ENCODE measurements at places on chromosomes 5 and 9.

DNA sequence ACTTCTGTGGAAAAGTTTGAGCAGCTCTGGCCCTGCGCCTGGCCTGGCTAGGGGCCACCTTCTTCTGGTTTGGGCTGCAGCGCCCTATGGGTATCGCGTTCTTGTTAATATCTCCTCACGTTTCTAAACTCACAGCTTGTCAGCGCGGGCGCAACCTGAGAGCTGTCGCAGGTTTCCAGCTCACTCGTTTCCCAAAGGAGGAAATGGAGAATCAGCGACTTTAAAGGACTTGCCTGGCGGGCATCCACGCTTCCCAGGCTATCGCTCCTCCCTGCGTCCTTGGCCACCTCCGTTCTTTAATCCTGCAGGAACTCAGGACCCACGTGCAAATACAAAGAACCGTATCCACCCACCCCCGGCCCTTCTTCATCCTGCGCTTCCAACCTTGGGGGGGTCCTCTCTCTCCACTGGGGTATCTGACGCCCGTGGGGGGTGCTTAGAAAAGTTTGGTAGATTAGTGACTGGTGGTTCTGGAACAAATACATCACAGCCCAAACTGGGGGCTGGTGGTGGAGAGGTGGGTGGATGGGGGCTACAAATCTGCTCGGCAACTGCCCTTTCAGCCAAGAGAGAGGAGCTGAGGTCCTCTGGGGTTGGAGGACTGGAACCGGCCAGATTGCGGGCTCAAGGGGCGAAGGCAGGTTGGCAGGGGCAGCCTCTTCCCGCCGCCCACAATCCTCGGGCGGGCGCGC lies 578 bp upstream of the PSAT1 start:
- DNase-seq: peak; percentile 68

GRCh38 chr5:139710319-139711066 lies 62.3 kb downstream of the CXXC5 start:
- peak; percentile 80 for DNase-seq

DNA sequence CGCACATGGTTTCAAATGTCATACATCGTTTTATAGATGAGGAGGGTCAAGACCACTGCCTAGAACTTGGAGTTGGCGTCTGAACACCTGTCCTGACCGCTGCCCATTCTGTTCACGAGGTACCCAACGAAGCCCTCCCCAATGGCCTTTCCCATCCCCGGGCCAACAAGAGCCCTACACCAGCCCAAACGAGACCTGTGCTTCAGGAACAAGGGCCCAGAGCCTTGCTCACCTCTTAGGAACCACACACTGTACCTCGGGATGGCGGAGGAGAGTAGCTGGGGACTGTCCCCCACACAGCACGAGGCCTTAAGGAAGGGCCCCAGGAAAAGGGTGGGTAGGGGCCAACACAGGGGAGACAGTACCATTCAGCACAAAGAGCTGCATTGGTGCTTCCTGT lies 3.0 kb downstream of the SURF6 start:
- no peak for DNase-seq

DNA sequence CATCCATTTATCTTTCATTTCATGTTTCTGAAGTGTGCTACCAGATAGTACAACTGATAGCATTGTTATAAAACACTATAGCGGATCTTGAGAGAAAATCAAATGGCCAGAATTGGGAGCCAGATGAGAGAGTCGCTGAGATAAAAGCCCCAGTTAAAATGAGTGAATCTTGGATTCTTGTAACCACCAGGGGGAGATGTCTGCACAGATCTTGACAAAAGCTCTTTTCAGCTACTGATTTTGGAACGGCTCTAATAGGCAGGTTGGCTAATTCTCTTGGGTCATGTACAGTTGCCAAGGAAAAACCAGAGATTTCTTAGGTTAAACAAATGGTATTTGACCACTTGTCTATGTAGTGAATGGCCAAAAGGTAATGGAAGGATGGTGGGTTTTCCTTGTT lies 21.7 kb downstream of the F2RL2 start:
- peak; percentile 77 for DNase-seq

DNA sequence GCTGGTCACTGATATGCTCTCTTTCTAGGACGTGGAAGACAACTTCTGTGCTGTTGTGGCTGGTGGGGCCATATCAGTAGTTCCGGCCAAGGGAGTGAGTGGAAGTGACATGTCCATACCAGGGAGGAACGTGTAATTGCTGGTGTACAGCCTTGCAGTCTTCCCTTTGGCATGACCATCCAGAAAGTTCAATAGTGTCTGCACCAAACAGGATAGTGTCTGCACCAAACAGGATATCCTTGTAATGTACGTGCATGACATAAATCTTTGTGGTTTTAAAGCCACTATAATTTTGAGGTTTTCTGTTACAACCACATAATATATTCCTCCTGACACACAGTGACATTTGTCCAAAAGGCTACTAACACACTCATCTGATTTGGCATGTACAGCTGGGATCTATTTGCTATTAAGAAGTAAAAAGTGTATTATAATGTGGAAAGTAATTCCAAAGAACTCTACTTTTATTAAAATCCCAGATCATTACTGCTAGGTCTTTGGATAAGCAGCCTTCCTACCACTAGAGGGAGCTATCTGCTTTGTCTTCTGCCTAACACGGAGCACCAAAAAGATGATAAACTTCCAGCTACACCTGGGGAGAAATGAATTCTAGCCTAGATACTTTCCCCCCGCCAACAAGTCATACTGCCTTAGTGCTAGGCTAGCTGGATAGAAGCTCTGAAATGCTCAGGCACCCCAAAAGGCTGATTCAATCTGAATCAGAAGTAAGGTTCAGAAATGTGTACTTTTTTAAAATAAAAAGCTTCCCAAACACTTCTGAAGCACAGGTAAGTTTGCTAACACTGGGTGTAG lies 52.7 kb downstream of the RNF145 start:
- DNase-seq: peak; percentile 76

DNA sequence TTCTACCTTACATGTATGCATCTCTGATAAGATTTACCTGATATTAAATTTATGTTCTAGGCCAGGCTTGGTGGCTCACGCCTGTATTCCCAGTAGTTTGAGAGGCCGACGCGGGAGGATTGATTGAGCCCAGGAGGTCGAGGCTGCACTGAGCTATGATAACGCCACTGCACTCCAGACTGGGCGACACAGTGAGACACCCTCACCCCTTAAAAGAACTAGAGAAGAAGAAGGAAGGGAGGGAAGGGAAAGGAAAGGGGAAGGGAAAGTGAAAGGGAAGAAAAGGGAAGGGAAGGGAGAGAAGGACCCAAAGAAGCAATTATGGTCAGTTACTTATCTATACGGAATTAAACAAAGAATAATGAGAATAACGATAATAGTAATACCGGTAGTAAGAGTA lies 1.2 kb upstream of the RFK start:
- DNase-seq: no peak

GRCh38 chr9:128972956-128973355 lies 25.5 kb downstream of the NUP188 start:
- peak; percentile 79 for DNase-seq

DNA sequence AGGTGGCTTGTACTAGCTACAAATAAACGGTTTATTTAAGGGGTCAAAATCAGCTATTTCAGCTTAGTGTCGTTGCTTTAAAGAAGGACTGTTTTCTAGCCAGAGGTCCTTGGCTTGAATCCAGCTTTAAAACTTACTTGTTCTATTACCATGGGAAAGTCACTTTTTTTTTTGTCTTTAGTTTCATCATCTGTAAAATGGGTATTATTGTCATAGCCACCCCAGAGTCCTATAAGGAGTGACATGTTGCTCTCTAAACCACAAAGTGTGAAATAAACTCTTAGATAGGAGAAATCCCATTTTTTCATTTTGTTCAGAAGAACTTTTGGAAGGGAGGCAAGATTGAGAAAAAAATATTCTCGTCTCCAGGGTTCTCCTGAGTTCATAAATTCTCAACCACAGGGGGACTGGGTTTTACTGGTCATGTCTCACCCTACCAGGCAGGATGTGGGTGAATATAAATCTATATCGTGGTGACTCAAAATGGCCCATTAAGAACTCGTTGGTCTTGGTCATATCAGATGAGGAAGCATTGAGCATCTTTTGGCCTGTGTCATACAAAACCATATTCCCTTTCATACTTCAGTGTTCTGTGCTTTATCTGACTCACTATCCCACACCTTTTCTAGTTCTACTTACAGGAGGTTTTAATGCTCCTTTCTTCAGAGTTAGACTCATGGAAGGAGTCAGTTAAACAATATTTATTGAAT lies 202.7 kb upstream of the NR3C1 start:
- peak; percentile 58 for DNase-seq

GRCh38 chr5:135488727-135489465 lies 36.7 kb upstream of the TIFAB start:
- peak; percentile 88 for DNase-seq
